Glomerular endothelial cell (primary cell): ENCODE measurements at places on chromosomes 12 and 14. TPM values are rescaled to one million over a fixed set of nuclear protein-coding genes. Genes with fewer than 3 reads are reported as not detected.

Gene COX8C
- not detected in 2 replicates for total RNA-seq

Gene TAS2R7
- total RNA-seq = 0.18 TPM in 1 of 2 replicates, not detected in the other

- no peak for DNase-seq
Measured at GRCh38 chr14:60722107-60722356, 2.1 kb downstream of the SIX4 start.

DNA sequence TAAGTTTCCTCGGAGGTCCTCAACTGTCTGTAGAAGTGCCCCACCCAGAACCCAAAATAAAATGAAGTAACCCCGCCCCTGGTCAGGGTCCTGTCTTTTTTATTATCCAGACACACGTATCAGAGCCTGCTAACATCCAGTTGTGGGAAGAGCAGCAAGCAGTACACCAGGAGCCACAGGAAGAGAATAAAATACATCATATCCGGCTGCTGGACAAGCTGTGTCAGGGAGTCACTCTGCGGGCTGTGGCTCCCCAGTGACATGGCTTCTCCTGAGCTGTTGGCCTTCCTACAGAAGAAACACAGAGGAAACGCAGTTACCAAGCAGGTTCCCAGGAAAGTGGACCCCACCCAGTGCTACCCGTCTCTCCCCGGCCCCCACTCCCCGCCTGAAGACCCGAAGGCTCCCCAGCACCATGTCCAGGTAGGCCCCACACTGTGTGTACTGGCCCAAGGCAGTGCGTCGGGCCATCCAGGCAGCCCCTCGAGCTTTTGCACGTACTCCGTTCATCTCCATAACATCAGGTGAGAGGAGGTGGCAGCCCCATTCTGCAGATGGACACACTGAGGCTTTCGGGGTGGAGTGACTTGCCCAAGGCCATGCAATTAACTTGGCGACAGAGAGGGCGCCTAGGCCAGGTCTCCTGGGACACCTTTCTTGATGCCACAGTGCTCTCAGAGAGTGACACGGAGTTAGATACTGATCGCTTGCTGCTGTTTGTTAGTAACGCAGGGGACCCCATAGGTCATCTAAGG, 34.3 kb upstream of the DICER1 start:
- DNase-seq = no peak

DNA sequence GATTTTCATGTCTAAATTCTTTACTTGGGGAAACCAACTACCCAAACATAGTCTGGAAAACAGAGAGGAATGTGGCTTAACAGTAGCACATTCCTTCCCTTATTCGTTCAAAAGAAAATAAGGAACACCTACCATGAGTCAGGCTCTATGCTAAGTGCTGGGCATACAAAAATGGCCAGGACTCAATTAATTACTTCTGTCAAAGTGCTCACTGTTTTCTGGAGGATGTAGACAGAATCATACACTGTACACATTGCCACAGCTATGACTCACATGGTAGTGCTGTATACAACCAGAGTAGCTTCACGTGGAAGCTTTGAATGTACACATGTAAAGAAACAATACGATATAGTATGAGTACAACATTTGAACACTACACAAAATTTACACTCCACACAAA, 50.1 kb downstream of the SLC25A21 start:
- peak; percentile 73 for DNase-seq

Gene CLEC2B
- 31.2 and 51.1 TPM in 2 replicates for total RNA-seq

- no peak for DNase-seq
Measured at GRCh38 chr14:76754586-76754985, 6.7 kb upstream of the VASH1 start.
